ENCODE measurements at places on chromosomes 3 and 15.

DNA sequence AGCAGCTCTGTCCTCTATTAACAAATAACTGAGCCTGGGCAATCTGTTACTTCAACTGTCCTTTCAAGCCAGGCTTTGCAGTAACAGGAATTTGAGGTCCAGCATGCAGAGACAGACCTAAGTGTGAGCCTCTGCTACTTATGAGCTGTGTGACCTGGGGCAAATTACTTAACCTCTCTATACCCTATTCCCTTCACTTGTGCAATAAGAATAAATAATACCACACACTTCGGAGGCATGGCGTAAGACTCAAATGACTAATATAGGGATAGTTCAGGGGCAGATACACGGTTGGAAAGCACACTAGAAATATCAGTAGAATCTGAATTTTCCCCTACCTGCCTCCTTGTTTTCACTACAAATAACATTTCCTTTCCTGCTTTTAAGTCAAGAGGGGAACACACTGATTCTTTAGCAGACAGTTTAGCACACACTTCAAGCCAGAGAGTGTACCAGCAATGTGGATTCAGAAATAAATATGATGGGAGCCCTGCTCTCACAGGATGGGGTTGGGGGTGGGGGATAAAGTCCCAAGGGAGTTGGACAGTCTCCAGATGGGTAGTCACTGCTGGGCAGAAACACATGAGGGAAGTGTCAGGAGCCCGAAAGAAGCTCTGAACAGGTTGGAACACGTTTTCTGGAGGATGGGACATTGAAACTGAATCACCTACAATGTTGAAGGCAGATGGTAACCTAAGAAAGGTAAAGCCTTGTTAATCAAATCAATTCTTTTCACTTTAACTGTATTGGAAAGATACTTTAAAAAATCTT is 61.8 kb upstream of the RBP1 start:
- DNase-seq: no peak

DNA sequence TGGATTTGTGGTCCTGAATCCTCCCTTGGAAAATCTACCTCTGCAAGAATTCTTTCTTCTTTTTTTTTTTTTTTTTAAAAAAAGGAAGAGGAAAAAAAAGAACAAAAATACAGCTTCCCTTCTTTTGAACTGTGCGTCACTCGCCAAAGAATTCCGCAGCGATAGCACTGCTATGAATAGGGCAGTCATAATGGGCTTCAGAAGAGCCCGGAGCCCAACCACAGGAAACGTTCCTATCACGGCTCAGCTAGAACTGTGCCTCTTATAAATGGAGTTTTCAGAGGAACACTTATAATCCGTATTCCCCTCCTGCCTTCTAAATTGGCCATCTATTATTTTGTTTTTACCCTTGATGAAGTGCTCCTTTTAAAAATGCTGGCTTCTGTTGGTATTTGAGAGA is 227.7 kb downstream of the ADAMTS17 start:
- peak; percentile 91 for DNase-seq

- DNase-seq: no peak
Measured at GRCh38 chr3:17747890-17748247, 5.4 kb upstream of the TBC1D5 start.

DNA sequence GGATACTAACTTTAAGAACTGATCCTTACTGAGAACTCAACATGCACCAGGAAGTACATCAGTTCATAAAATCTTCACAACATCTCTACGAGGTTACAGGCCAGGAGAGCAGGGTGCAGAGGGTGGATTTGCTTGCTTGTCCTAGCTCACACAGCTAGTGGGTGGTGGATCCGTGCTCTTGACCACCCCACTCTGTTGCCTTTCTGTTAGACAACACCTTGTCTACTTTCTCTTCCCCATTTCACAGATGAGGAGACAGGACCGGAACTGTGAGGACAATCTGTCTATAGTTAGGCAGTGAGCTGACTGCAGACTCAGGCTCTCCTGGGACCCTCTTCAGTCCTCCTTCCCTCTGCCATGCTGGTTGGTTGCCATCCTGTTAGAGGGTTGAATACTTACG is 221.7 kb upstream of the TLE3 start:
- no peak for DNase-seq

GRCh38 chr3:59128685-59129084 is 78.9 kb upstream of the CFAP20DC start:
- DNase-seq: no peak

GRCh38 chr3:124584552-124585391 is 145.5 kb upstream of the UMPS start:
- peak; percentile 81 for DNase-seq

DNA sequence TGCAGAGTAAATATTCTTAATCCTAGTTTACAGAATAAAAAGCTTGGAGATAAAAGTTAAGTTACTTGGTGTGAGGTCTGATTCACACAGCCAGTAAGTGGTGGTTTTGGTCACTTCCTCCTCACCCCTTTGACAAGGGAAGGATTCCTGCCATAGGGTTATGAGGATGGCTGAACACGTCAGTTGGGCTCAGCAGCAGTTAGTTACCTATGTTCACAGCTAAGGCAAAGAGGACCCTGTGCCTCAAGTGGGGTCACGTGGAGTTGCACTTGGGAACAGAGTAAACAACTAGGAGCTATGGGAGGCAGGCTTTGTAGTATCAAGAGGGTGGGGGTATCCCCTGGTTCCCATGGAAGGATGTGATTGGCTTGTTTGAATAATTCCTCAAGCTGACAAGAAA is 232.2 kb downstream of the UBE2E2 start:
- DNase-seq: peak; percentile 40

GRCh38 chr3:28268989-28269388 is 27.6 kb downstream of the CMC1 start:
- no peak for DNase-seq

- no peak for DNase-seq
Measured at GRCh38 chr15:69767191-69767590, 314.6 kb downstream of the RPLP1 start.

DNA sequence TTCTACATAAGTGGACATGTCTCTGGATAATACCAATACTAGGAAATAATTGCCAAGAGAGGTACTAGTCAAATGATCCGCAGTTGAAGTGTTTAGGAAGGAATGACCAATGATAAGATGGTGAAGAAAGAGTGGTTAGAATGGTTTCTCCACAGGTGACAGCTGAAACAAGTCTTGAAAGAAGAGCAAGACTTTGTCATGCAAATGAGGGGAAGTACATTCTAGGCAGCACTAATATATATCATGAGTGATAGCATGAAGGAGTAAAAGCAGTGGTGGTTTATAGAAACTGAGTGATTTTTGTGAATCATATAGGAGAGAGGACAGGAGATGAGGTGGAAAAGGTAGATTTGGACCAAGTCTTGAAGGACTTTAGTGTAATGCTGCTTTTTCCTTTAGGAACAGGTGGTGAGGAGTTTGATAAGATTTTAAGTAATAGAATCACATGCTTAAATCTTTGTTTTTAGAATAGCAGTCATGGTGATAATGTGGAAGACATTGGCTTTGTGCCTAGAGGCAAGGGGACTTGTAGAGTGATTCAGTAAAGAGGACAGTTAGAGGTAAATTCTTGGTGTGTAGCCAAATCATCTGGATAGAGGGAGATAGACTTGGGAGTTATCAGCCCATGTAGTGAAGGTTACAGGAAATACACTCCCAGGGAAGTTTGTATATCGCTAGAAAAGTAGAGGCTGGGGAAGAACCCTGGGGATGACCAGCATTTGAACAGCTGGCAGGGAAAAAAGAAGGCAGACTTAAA is 31.9 kb downstream of the SLMAP start:
- no peak for DNase-seq

DNA sequence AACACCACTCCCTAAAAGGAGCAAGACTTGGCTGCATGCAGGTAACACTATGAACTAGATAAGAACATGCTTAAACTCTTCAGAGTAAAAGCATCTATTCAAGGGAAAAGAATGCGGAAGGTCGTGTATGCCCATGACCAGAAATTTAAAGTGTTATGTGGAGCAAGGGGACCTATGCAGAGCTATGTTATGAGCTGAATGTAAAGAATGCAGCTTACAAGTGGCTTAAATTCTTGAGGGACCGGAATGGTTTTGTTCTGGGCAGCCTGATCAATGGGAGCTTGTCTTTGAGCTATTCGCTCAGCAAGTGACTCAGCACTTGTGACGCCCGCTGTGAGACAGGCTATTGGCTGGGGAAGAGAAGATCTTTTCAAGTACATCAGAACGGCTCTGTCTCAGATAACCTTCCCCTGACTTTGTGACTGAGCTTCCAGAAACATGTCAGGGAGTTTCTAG is 367.5 kb upstream of the THBS1 start:
- peak; percentile 84 for DNase-seq

DNA sequence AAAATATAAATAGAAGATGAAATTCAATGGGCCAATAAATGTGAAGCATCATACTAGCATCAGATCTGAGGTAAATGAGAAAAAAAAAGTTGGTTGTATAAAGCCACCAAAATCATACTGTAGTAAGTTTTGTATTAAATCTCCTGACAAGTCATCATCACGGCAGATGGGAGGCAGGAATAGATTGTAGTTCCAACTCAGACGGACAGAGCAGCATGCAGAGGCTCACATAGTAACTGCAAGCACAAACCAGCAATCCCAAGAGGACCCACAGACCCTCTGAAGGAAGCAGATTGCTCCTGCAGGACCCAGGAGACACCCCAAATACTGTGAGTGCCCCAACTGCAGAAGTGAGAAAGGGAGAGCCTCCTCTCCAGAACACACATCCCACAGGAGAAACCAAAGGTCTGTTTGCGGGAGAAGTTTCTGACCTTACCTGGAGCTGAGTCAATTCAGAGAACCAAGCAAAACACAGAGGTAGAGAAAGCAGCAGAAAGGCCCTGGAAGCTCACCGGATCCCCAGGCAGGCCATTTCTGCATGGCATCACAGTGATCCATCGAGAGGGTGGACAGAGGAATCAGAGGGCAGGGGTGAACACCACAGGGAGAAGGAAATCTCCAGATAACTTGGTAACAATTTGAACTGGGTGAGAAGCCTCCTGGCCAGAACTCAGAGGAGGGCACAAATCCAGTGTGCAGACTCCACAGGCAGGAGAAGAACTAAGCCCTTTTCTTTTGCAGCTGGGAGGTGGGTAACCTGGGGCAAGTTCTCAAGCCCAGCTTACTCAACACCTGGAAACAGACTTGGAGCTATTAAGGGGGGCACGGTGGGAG is 141.6 kb upstream of the ARHGEF26 start:
- no peak for DNase-seq

DNA sequence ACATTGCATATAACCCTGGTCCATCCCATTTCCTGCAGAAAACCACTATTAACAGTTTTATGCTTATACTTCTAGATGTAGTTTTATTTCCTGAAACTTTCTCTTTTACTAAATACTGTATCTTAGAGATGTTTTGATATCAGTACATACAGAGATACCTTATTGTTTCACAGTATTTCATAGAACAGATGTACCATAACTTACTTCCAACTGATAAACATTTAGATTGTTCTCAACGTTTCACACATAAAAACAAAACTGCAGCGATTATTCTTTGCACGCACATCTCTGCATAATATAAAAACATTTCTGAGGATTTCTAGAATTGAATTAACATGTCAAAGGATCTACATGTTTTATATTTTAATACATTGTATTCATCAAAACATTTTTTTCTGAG is 2.6 kb downstream of the ZNF80 start:
- no peak for DNase-seq

DNA sequence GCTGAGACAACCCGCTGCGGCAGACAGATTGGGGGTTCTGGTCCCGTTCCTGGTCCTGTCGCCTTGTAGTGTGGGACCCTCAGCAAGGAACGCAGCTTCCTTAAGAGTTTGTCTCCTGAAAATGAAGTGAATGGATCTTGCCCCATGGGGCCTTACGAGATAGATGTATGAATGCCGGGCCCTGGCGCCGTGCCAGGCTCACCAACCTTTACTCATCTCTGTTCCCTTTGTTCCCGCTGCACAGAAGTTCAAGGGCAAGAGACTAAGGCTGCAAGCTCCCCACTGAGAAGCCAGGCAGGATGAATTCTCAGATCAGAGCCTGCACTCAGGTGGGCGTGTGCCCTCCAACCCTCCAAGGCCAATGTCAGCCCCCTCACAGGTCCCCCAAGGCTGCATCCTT is 162.7 kb upstream of the IQSEC1 start:
- DNase-seq: peak; percentile 57

DNA sequence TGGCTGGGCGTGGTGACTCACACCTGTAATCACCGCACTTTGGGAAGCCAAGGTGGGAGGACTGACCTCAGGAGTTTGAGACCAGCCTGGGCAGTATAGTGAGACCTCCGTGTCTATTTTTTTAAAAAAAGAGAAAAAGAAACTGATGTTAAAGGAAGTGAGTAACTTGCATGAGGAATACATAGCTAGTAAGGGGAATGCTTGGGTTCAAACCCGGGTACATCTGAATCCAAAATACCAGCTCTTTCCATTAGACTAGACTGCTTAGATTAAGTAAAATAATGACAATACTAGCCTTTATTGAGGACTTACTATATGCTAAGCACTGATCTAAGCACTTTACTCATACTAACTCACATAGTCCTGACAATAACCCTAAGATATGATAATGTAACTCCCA is 22.4 kb downstream of the TM4SF4 start:
- DNase-seq: no peak

DNA sequence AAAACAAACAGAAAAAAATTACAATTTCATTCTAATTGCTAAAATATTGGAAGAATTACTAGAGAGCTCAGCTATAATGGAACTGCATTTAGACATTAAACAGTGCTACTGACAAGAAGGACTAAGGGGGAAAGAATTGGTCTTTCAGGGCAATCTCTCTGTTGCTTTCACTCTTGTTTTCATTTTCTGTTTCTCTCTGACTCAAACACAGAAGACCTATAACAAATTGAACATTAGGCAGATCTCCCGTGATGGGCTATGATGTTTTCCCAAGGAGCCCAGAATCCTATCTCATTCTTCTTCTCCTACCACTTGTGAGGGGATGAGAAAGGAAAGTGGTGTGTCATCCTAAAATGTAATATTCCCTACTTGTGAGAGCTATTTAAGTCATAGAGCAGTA is 358.0 kb upstream of the TGFBR2 start:
- DNase-seq: no peak

DNA sequence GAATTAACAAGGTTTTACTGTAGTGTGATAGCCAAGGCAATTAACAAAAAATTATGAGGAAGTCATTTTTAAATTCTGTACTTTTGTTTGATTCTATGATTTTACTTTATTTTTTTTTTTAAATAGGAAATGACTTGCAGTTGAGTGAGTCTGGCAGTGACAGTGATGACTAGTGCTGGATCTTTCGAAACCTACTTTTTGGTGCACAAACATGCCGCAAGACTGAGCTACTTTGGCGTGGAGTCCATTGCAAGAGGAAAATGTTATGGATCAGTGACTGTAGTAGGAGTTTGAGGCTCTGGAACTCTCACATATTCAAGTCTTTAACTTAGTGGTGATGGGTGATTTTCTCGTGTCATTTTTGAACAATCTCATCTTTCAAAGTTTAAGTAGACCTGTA is 11.6 kb downstream of the EAF1 start:
- DNase-seq: no peak

GRCh38 chr3:187072511-187072910 is 66.8 kb downstream of the RPL39L start:
- DNase-seq: no peak

DNA sequence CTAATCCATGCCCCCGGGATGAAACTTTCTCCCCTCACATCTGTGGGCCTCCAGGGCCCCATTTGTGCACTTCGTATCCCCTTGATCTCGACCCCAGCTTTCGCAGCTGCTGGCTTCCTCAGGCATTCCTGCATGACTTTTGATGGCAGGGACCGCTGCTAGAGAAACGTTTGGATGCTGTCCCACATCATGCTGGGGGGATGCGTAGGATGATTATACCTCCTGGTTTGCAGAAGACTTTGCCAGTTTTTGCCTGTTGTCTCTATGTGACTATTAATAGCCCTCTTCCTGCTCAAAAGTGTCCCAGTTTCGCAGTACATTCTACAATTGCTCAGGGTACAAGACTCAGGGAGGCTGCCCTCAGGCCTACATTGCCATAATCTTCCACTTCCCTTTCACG is 10.4 kb upstream of the KCNAB1 start:
- no peak for DNase-seq
